ENCODE measurements at places on chromosomes 2 and 18.

DNA sequence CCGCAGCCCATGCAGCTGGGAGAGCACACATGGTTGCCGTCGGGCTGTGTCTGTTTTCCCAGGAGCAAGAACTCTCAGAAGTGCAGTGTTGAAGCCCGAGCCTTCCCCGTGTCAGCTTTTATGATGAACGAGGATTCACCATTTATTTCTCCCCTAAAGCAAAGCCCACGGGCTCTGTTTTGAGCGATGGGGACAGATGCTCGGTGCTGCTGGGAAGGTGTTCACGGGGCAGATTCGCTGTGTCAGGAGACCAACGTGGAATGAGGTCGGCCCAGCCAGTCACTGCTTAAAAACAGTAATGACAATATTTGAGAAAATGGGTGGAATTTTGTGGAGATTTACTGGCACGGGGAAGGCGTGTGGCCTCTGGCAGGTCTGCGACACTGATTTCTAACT is 43.9 kb downstream of the NFATC1 start:
- DNase-seq, result no peak

- DNase-seq, result no peak
These were observed 2.2 kb upstream of the WNT10A start for GRCh38 chr2:218878486-218878885.

DNA sequence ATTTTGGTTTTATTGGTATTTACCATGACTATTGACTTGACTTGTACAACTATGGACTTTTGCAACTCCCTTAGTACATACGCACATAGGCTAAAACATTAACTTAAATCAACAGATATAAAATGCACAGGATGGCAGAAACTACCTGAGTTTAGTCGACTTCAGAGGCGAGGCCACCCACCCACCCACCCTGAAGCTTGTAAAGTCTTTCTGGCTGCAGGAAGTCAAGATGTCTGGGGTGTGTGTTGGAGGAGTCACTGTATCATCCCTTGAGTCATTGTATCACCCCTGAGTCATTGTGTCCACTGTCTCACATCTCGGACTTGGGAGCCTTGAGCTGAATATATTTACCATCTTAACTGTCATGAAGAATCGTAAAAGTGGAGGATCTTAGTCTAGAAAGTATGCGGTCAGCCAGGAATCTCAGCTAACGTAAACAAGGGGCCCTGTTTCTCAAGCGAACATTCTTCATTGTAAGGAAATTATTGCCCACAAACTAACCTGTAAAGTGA is 140.0 kb upstream of the ST6GAL2 start:
- peak; percentile 83 for DNase-seq

DNA sequence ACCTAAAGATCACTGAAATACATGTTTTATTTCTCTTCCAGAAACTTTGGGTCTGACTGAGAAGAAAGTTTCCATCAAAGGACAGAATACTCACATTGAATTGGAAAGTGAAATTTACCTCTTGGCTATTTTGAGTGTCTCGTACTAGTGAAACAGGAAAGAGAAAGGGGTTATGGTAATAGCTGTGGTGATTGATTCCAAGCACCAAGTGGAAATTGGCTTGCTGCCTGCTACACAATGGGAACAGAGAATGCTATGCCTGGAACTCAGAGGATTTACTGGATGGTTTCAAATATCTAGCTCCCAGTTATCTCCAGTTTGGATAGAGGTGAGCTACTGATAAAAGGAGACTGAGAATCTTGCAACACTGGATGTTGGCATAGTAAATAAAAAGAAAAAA is 492.8 kb upstream of the FSIP2 start:
- no peak for DNase-seq

- peak; percentile 41 for DNase-seq
These were observed 550 bp downstream of the MYL12B start for GRCh38 chr18:3262234-3263131.

DNA sequence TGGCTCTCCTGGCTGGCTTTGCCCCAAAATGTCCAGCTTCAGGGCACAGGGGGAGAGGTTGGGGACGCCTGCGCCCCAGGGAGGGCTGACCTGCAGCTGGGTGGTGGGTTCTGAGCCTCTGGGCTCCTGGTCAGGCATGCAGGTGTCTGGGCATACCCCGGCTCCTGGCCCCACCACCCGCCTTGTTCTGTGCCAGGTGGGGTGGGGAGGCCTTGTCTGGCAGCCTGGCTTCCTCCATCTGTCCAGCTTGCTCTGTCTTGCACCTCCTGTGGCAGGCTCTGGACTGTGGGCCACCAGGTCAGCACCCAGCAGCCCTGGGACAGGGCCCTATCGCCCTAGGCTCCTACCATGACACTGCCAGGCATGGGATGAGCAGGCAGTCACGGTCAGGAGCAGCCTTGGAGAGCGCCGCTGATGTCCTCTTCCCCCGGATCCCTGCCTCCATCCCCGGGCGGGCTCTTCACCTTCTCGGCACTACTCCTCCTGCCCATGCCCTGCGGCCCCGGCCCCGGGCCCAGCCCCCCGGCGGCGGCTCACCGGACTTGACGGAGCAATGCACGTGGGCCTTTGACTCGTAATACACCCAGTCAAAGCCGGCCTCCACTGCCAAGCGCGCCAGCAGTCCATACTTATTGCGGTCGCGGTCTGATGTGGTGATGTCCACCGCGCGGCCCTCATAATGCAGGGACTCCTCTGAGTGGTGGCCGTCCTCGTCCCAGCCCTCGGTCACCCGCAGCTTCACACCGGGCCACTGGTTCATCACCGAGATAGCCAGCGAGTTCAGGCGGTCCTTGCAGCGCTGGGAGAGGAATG is 3.6 kb downstream of the IHH start:
- no peak for DNase-seq

DNA sequence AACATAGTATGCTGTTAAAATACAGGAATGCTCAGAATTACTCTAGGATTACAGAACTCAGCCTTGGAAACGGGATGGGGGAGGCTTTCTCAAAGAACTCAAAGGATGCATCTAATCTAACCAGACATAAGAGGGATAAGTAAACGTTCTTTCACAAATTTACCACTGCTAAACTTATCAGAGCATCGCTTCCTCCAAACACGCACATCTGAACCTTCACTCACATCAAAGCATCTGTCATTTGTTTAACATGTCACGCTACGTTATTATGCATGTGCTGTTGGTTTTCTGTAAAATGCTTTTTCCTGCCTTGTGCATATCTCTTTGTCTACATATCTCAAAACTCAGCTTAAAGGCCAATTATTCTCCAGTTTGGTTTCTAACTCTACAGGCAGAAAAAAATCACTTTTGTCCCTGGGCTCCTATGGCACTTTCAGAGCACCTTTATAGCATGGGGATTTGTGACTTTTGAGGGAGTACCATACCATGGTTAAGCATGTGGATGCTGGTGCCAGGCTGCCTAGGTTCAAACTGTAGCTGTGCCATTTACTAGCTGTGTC is 106.7 kb upstream of the FSHR start:
- no peak for DNase-seq
